ENCODE measurements at places on chromosomes 5 and 9. TPM values are rescaled to one million over a fixed set of nuclear protein-coding genes. Genes with fewer than 3 reads are reported as not detected.

DNA sequence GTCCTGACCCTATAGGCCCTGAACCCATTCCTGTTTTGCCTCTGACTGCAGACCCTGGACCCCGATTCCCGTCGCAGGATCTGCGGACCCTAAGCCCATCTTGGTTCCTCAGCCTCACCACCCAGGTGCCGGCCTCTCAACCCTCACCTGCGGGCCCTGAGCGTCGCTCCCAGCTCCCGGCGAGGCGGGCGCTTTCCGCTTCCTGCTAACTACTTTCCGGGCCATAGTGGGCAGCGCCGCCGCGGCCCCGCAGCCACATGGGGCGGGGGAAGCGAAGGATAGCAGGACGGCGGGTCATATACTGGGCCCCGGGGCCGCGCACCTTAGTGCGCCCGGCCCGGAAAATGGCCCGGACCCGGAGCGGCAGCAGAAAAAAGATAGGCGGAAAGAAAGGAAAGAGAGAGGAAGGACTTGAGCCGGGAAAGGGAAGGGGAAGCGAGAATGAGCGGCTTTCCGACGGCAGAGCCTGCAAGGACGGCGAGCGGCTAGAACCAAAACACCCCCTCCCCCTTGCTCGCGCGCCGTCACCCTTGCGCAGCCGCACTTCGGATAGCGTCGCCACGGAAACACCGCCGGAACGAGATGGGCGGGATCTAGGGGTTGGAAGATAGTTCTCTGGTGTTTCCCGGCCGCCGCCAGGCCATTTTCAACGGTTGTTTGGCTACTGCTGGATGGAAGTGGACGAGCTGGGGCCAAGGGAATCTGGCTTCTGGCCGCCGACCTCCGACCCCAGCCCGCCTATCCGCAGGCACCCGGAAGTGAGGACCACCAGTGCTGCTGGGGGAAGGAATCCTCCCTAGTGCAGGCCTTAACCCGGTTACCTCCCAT is at the start of gene DCAF12:
Gene DCAF12, minus strand, starts transcription at position 492 of the 828 bp plus-strand sequence. Its CDS starts 267 bp downstream, at position 225.
- H3K27ac ChIP-seq: peak within 1 kb of the TSS; percentile 98
- peak; percentile 84 for DNase-seq
- peak within 1 kb of the TSS; percentile 88 for H3K4me3 ChIP-seq
- H3K4me1 ChIP-seq: peaks cover 27% of the 10 kb centered on the region
- H3K27me3 ChIP-seq: no peaks in the 10 kb centered on the region

Gene C8G
- 5.9 TPM for total RNA-seq

DNA sequence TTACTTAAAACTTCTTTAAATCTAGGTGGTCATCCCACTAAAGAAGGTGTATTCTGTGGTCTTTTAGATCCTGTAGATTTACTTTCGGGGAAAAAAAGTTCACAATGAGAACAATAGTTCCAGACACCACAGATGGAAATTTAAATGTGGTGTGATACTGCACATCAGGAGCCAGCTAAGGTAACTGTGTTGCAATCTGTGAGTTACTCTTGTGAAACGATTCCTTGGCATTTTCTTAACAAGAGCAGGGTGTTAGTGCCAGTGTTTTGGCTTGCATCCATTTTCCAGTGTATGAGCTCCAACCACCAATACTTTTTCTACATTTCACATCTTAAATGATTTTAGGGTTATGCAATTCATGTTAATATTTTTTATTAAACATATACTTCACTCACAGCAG is 674.5 kb downstream of the CETN3 start:
- H3K4me3 ChIP-seq: no peak overlapping the region
- H3K4me1 ChIP-seq: no peaks in the 10 kb centered on the region
- no peak for DNase-seq

Gene OLFML2A
- total RNA-seq: 0.16 TPM

- peak overlapping the region; percentile 85 for H3K27ac ChIP-seq
- DNase-seq: no peak
- no peaks in the 10 kb centered on the region for H3K27me3 ChIP-seq
- no peaks in the 10 kb centered on the region for H3K4me1 ChIP-seq
These were observed 1.2 kb downstream of the SRFBP1 start for GRCh38 chr5:121962958-121963357.

DNA sequence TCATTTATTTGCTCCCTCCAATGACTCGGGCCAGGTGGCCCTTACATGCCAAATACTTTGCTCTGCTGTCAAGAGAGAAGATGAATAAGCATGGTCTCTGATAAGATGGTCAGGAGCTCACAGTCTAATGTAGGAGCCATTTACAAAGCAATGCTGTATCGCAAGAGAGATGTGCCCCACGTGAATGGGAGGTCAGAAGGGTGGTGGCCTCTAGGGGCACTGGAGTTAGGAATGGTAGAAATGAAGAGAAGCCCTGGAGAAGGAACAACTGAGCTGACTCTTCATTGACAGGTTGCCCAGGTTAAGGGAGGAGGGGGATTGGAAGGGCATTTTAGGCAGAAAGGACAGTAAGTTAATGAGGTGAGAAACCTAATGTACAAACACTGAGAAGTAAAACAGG is 286.5 kb downstream of the KCTD16 start:
- no peak overlapping the region for H3K4me3 ChIP-seq
- H3K4me1 ChIP-seq: no peaks in the 10 kb centered on the region
- no peaks in the 10 kb centered on the region for H3K27me3 ChIP-seq
- no peaks in the 10 kb centered on the region for H3K36me3 ChIP-seq

GRCh38 chr5:126855266-126855665 is 78.3 kb downstream of the LMNB1 start:
- no peak for DNase-seq
- no peak overlapping the region for H3K4me3 ChIP-seq
- no peaks in the 10 kb centered on the region for H3K27me3 ChIP-seq
- no peaks in the 10 kb centered on the region for H3K36me3 ChIP-seq
- H3K27ac ChIP-seq: no peak overlapping the region

DNA sequence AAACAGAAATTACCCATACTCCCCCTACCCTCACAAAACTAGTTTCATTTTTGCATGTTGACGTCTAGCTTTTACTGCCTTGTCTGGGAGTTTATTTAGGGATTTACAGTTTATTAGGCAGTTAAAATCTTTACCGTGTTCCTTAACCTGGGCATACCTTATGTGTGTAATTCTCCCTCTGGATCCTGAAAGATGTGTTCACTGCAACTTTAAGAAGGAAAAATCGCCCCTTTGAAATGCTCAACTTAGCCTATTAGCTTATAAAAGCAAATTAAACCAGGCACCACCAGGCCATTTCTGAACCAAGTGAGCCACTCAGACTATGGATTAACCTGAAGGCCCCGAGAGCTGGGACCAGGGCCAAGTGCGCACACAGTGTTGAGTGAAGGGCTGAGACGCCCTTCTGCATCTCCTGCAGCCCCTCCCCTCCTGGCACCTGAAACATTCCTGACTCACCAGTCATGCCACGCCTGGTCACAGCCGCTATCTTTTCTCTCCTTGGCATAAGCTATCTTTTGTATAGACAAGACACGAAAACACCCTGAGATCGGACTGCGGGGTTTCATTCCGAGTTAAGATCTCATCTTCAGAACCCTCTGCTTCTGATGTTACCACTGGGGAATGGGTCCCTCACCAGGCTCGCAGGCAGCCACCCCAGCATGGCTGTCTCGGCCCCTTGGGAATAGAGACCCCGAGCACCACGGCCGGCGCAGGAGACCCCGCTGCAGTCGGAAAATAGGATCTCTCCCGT is 111.9 kb downstream of the ROR2 start:
- H3K27ac ChIP-seq: no peak overlapping the region
- peaks cover 24% of the 10 kb centered on the region for H3K4me1 ChIP-seq
- peak; percentile 47 for DNase-seq
- 0 out of 3 replicates have a peak, but pooled peaks cover 3% of the 10 kb centered on the region for H3K36me3 ChIP-seq
- H3K27me3 ChIP-seq: no peaks in the 10 kb centered on the region
- H3K4me3 ChIP-seq: no peak overlapping the region

Gene AP3S1
- 72.1 TPM for total RNA-seq

DNA sequence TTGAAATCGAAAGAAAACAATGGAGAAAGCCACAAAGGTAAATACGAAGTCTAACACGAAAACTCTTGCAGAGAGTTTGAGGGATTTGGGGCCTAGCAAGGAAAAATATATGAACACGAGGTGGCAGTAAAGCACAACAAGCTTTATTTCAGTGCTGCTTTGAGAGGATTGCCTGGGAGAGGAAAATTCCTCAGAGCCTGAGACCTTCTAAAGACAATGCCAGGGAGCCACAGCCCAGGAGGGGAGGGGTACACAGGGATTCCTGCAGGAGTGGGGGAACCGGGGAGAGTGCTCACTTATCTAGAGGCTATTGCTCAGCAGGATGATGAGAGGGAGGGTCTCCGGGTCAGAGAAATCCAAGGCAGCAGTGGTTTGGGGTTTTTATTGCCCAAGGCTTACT is 134.9 kb upstream of the ADCY2 start:
- no peaks in the 10 kb centered on the region for H3K36me3 ChIP-seq
- no peaks in the 10 kb centered on the region for H3K4me1 ChIP-seq
- H3K27me3 ChIP-seq: no peaks in the 10 kb centered on the region
- no peak overlapping the region for H3K27ac ChIP-seq

DNA sequence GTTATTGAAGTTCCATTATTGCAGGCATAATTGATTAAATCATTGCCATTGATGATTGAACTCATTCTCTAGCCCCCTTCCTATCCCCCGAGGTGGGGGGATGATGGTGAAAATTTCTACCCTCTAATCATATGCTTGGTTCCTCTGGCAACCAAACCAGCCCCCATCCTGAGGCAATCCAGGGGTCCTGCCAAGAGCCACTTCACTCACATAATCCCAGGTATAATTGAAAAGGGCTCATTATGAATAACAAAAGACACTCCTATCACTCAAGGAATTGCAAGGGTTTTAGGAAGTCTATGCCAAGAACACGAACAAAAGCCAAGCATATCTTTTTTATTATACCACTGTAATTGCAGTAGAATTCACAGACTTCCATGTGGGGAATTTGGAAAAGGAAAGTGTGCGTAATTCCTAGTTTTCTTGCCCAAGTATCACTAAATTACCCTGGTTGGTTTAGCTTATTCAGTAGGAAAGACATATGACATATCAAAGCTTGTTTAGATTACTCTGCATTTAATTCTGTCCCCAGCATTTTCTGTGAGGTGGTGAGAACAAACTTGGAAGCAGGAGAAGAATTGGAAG is 130.7 kb upstream of the TAF11L2 start:
- peaks cover 2% of the 10 kb centered on the region for H3K27me3 ChIP-seq
- DNase-seq: no peak
- H3K4me3 ChIP-seq: no peak overlapping the region
- no peaks in the 10 kb centered on the region for H3K4me1 ChIP-seq
- no peaks in the 10 kb centered on the region for H3K36me3 ChIP-seq
- H3K27ac ChIP-seq: no peak overlapping the region

Gene PLAC8L1
- total RNA-seq: 0.27 TPM

Gene DNM1
- total RNA-seq: 20.7 TPM

DNA sequence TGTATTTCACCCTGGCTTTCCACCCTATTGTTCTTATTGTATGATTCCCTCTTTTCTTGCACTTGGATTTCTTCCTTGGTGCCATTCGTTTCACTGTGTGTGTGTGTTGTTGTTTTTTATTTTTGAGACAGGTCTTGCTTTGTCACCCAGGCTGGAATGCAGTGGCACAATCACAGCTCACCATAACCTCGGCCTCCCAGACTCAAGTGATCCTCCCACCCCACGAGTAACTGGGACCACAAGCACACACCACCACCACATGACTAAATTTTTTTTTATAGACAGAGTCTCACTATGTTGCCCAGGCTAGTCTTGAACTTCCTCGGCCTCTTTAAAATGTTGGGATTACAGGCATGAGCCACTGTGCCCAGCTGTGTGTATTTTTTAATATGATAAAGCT is 72.0 kb downstream of the MLLT3 start:
- H3K4me1 ChIP-seq: no peaks in the 10 kb centered on the region
- H3K27me3 ChIP-seq: no peaks in the 10 kb centered on the region

Gene IRX1
- total RNA-seq: not detected

DNA sequence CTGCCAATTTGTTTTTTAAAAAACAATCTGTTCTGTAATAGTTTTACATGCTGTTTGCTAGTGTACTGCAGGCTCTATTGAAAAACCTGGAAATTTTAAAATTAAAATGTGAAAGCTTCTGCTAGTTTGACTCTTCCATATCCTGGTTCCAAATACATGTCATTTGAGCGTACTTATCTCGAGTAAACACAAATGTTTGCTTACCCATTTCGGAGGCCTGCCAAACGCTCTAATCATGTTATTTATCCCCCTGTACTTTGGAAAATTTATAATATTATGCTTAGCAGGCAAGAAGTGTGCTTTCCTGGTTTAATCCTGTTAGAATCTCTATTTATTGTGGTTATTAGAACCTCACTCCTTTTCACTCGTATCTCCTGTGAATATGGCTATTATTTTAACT is 476.8 kb upstream of the CYLC2 start:
- no peaks in the 10 kb centered on the region for H3K36me3 ChIP-seq
- no peak overlapping the region for H3K27ac ChIP-seq
- no peaks in the 10 kb centered on the region for H3K27me3 ChIP-seq
- no peak for DNase-seq
- no peaks in the 10 kb centered on the region for H3K4me1 ChIP-seq

DNA sequence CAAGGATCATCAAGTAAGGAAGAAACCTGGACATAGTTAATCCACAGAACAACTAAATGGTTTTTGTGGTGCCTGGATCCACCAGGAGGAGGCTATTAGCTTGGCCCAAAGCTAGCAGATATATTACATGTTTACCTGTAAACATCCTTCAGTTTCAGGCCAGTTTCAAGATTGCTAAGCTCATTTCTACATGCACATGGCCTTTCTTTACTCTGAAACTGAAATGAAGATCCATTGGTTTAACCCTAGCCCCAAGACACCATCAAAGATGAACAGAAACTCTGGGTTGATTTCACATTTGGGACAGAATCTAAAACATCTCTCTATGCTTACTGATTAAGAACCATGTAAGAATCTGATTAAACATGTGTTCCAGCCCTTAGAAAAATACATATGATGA is 611.8 kb downstream of the TLE1 start:
- no peaks in the 10 kb centered on the region for H3K36me3 ChIP-seq
- H3K27me3 ChIP-seq: no peaks in the 10 kb centered on the region
- H3K27ac ChIP-seq: no peak overlapping the region
- no peaks in the 10 kb centered on the region for H3K4me1 ChIP-seq
- no peak overlapping the region for H3K4me3 ChIP-seq

GRCh38 chr5:38450627-38451026 is 105.8 kb downstream of the LIFR start:
- peaks cover 4% of the 10 kb centered on the region for H3K4me1 ChIP-seq
- H3K27me3 ChIP-seq: peaks cover 14% of the 10 kb centered on the region
- H3K27ac ChIP-seq: no peak overlapping the region
- no peaks in the 10 kb centered on the region for H3K36me3 ChIP-seq
- no peak for DNase-seq

GRCh38 chr5:133365738-133366137 is 246.6 kb downstream of the FSTL4 start:
- no peaks in the 10 kb centered on the region for H3K36me3 ChIP-seq
- no peaks in the 10 kb centered on the region for H3K4me1 ChIP-seq
- H3K4me3 ChIP-seq: no peak overlapping the region
- no peak overlapping the region for H3K27ac ChIP-seq
- DNase-seq: no peak

Gene ANKRD18B
- total RNA-seq: 3.3 TPM

GRCh38 chr5:180792287-180792964 is 10.2 kb downstream of the MGAT1 start:
- H3K4me1 ChIP-seq: no peaks in the 10 kb centered on the region
- H3K27ac ChIP-seq: no peak overlapping the region
- no peak overlapping the region for H3K4me3 ChIP-seq
- DNase-seq: no peak

Gene IL13
- total RNA-seq: not detected
